Breast epithelium (tissue), 4 donors: ENCODE measurements at places on chromosomes 6 and 20. TPM values are rescaled to one million over a fixed set of nuclear protein-coding genes. Genes with fewer than 3 reads are reported as not detected.

DNA sequence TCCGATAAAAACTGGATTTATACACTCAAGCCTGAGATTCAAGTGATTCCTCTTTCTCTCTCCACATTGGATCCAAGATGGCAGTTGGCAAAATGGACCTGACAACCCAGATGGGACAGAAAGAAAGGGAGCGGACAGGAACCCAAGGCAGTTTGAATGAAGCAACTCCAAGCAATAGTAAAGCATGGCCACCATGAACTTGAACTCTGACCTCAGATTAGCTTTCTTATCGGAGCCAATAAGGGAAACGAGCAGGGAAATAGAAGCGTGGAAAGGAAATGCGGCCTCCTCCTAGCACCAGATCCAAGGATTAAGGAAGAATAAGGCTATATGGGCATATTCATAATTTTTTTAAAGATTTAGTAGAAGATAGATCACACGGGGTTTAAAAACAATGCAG lies 213.4 kb upstream of the RIN2 start:
- DNase-seq: no peak
- H3K36me3 ChIP-seq: no peaks in the 10 kb centered on the region
- no peak overlapping the region for H3K27ac ChIP-seq
- no peak overlapping the region for H3K4me3 ChIP-seq
- no peaks in the 10 kb centered on the region for H3K4me1 ChIP-seq

DNA sequence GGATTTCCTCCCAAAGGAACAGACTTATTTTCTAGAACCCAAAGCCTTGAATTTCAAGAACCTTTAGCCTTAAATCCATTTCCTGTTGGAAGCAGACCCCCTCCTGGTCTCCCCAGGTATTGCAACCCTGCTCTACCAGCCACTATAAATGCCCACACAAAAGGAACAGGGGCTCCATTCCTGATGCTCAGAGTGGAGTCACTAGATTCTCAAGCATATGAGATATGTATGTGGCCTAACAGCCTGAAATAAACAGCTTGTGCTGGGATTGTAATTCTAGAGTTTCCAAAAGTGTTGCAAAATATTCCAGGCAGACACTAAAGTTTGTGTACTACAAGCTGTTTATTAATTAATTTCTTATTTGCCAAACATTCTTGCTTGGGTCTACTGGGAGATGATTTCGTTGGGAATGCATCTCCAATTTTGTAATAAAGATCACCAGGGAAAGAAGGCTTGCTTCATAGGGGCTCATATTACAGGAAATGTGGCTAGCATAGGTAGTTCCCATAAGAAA lies 44.8 kb downstream of the RIPOR3 start:
- no peak overlapping the region for H3K4me3 ChIP-seq
- H3K27ac ChIP-seq: peak overlapping the region; percentile 75
- no peaks in the 10 kb centered on the region for H3K36me3 ChIP-seq
- H3K27me3 ChIP-seq: no peaks in the 10 kb centered on the region

DNA sequence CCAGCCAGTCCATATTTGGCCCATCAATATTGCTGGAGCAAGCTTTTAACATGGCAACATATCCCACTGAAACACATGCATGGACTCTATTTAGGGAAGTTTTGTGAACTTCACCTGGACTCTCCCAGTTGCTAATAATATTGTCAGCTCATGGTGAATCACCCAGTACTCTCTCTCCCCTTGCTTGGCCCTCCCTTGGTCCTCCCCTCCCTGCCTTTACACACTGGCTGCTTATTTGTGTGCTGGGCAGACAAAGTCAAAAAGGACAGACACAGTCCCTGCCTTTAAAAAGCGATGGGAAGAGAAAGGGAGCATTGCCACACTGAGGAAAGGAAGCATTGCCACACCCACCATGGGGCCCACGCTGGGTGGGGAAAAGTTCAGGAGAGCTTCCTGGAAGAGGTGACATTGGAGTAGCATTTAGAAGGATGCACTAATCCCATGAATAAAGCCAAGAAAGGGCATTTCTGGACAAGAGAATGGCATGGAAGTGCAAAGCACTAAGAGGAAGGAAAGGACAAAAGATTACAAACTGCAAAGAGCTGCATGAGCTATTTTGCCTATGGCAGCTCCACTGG lies 143.4 kb upstream of the EXOC2 start:
- H3K27ac ChIP-seq: no peak overlapping the region
- H3K36me3 ChIP-seq: no peaks in the 10 kb centered on the region
- H3K4me1 ChIP-seq: no peaks in the 10 kb centered on the region
- no peaks in the 10 kb centered on the region for H3K27me3 ChIP-seq

GRCh38 chr20:57711311-57711712 lies 1.5 kb upstream of the PMEPA1 start:
- peak overlapping the region; percentile 86 for H3K4me3 ChIP-seq
- no peak for DNase-seq
- peak overlapping the region; percentile 92 for H3K27ac ChIP-seq
- H3K4me1 ChIP-seq: peaks cover 8% of the 10 kb centered on the region

GRCh38 chr20:41234041-41234440 lies 83.5 kb downstream of the ZHX3 start:
- DNase-seq: no peak
- H3K27me3 ChIP-seq: no peaks in the 10 kb centered on the region
- no peak overlapping the region for H3K4me3 ChIP-seq
- no peaks in the 10 kb centered on the region for H3K4me1 ChIP-seq

- H3K4me1 ChIP-seq: no peaks in the 10 kb centered on the region
- no peaks in the 10 kb centered on the region for H3K36me3 ChIP-seq
- DNase-seq: no peak
Observed at GRCh38 chr6:104017410-104018381, 842.0 kb downstream of the HACE1 start.

- H3K4me3 ChIP-seq: peak overlapping the region; percentile 25
- peak overlapping the region; percentile 73 for H3K27ac ChIP-seq
- no peaks in the 10 kb centered on the region for H3K4me1 ChIP-seq
- no peaks in the 10 kb centered on the region for H3K27me3 ChIP-seq
- DNase-seq: peak; percentile 66
Observed at GRCh38 chr6:151805286-151805840, 2.1 kb upstream of the ESR1 start.

Gene ENTPD6
- total RNA-seq: 45.8 TPM

Gene TREML1
- total RNA-seq: 0.64 TPM

Gene NNAT
- total RNA-seq: 82.1 TPM

Gene ADAM33
- 37.4 TPM for total RNA-seq

Gene PTCRA
- not detected for total RNA-seq
